ENCODE measurements at places on chromosomes 7 and 10.
A peak's percentile ranks its signal among the peaks of the same experiment; 100 is the strongest.

GRCh38 chr10:117240621-117241529 is at the start of gene SLC18A2:
TSS of gene SLC18A2 (plus strand) at chr10:117241114. CDS start at chr10:117241694, 580 bp downstream.
- peak; percentile 94 for DNase-seq

DNA sequence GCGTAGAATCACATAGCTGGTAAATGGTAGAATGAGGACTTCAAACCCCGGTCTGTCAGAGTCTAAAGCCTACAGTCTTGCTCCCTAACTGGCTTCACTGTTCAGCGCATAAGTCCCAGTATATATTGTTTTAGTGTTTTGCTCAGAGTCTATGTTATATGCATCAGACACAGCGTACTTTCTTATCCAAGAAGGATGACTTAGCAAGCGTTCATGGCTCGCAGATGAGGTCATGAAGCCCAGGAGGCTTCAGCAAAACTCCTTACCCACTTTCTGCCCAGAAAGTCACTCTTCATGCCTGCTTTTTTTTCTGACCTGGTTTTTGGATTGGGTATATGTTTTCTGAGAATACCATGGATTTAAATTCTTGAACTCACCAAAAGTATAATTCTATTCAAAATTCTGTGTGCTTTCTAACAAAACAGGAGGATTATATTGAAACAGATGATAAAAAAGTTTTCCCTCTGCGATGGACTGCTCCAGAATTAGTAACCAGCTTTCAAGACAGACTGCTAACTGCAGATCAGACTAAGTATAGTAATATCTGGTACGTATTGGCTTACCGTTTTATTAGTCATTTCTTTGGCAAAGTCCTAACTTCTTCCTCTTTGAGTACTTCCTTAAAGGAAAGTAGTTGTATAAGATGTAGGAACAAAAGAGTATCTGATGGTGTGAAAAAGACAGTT is 24.6 kb upstream of the BHLHA15 start:
- no peak for DNase-seq

GRCh38 chr7:104328296-104328969 is at the start of gene LHFPL3:
TSS of gene LHFPL3 (plus strand) at chr7:104328603.
- DNase-seq = peak; percentile 76

GRCh38 chr7:22771194-22771871 is 44.3 kb downstream of the IL6 start:
- no peak for DNase-seq

- DNase-seq = no peak
These were observed 509.0 kb upstream of the GALNT17 start for GRCh38 chr7:70622936-70623335.

DNA sequence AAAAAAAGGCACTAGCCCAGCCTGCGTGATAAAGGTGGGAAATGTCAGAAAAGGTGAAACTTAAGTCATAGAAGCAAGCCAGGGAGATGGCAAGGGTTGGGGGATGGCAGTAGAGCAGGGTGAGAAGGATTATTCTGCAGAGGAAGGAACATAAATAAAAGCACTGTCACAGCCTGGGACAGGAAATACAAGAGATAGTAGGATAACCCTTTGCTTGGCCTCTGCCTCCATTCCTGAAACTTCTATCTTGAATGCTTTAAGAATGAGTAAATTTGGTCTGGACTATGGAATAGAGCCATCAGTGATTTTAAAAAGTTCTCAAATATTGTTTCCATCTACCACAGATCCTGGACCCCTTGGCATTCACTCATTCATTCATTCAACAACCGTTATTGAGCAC is 50.0 kb downstream of the ABCC2 start:
- DNase-seq = no peak

Measured in H7 (cell line).